Endodermal cell (in vitro differentiated cells): ENCODE measurements at places on chromosomes 6 and 20. TPM values are rescaled to one million over a fixed set of nuclear protein-coding genes. Genes with fewer than 3 reads are reported as not detected.
A peak's percentile ranks its signal among the peaks of the same experiment; 100 is the strongest.

- DNase-seq, result peak; percentile 88
Observed at GRCh38 chr20:25750765-25751696, 54.4 kb upstream of the ZNF337 start.

- DNase-seq, result peak; percentile 91
Observed at GRCh38 chr6:42136508-42137193, 5.8 kb downstream of the C6orf132 start.

GRCh38 chr20:19815553-19815991 is 57.5 kb downstream of the RIN2 start:
- no peak for DNase-seq

DNA sequence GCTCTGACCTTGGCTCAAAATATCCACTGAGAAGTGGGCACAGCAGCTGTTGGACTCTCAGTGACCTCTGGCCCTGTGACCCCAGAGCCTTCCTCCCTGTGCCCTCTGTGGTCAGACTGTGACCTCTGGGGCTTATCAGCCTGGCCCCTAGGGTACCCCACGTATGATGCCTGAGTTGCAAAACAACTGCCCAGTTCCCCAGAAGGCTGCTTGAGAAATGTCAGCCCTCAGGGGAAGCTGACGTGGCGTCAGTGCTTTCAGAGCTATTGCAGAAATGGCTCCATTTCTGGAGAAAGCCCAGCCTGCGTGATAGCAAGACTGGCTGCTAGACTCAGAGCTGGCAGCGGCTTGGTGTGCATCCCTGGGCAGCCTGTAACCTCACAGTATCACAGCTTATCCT is 31.5 kb upstream of the TGM2 start:
- peak; percentile 27 for DNase-seq

DNA sequence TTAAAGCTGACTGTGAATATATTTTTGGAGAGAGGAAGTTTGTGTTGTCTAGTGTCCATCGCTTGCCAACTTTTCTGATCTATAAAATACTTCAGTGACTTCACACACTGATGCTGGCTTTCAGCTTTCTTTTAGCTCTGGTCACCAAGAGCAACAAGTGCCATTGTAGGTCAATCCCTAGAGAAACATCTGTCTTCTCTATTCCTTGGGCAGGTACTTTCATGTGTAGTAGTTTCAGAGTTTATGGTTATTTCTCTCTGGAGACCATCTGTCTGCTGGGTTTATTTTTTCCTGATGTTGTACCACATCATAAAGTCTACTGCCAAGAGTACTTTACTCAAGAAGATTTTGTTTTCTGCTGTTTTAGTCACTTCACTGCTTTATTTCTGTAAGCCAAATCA is 249.9 kb downstream of the KHDC1L start:
- DNase-seq, result no peak

- DNase-seq, result no peak
Observed at GRCh38 chr6:143578054-143578453, 66.5 kb upstream of the FUCA2 start.

- no peak for DNase-seq
Observed at GRCh38 chr6:52537001-52537753, 39.7 kb downstream of the TRAM2 start.

DNA sequence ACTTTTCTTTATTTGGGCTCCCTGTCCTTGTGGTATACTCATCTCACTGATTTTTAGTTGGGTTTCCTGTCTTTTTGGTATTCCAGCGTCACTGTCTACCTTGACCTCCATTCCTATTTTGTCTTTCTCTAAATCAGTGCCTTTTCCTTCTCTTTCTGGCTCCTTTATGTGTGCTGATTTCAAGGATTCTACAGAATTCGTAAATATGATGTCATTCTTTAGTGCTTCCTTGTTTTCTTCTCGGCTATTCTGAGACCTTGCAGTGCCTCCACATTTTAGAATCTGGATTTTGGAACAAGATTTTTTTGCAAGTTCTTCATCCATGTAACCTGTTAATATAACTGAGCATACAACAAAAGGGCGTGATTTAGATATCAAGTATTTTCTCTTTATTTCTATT is 69.8 kb upstream of the NOTCH4 start:
- no peak for DNase-seq

DNA sequence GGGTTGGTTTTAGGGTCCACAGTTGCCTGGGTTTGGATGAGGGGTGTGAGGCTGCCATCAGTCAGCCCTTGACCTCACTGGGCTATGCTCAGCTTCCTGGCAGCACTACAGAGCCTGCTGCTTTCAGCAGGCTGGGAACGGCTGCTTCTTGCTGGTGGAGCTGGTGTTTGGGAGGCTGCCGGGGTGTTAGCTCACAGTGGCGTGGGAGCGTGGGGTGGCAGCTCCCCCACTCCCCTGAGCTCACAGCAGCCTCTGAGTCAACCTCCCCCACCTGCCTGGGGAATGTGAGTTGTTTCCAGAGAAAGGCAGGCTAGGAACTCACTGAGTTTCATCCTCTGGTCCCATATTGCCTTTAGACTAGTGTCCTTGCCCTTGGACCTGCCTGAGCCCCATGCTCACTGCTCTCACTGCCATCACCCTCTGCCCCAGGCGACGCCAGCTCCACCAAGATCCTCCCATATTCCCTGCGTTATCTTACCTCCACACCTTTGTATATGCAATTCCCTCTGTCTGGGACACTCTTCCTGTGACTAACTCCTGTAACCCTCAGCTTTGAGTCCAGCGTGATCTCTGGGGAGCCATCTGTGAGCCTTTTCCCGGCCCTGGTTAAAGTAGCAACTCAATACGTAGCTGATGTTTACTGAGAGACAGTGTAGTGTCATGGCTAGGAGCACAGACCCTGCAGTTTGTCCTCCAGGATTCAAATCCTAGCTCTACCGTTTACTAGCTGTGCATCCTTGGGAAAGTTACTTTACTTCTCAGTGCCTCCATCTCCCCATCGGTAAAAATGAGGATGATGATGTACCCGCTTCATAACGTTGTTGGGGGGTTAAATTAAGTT is 34.8 kb downstream of the PPP1R16B start:
- DNase-seq, result no peak

DNA sequence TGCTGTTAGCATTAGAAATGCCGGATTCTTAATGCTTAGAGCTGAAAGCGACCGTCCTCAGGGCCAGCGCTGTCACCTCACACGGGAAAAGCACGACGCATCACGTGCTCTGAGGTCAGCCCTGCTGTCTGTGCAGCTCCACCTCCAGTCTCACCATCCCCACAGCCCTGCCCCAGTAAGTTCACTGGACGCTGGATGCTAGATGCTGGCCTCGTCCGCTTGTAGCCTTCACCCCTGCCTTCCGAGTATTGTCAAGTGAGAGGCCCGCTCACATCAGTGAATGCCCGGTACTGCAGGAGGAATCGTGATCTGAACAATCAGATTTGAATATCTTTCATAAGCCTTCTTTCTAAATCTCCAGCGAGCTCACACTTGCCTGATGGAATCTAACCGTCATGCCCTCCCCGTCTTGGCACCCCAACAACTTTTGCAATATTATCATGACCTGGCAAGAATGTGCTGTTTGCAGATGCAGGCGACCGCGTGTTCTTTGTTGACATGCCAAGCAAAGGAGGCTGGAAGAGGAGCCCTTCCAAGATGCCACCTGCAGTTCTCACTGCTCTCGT is 64.9 kb downstream of the DLL1 start:
- DNase-seq, result no peak

DNA sequence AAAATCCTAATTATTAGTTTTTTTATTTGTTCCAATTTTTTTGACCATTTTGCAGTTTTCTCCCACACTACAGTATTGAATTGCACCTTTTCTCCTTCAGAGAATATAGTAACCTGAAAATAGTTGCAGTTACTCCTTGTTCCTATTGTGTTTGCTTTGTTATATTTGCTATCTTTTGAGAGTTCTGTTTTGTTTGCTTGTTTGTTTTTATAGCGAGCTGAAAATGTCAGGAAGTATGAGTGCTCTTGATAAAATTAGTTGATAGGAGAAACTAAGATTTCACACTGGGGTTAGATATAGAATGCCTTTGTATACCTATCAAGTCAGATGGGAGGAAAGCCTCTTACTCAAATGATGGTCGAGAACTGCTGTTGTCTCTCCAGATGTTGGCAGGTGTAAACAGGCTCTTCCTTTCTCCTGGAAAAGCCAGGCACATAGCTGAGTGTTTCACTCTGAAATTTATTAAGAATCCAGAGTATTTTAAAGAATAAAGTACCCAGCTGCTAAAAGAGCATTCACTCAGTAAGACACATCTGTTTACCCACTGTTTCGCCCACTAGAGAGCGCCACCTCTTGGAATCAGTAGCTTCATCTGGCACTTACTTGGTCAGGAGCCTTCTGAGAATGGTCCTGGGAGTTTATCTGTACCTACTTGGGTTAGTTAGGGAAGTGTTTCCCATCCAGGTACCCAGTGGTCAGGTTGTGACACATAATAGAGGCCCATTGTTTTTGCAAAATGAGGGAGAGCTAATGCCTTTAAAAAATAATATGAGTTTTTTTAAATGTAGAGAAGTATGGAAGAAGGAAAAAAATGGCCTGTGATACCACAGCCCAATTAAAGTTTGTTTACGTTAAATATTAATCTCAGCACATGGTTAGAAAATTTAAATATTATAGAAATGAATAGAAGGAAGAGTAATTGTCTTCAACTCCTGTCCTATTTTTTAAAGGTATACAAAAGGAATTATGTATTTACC is 11.2 kb downstream of the NT5DC1 start:
- peak; percentile 89 for DNase-seq

- peak; percentile 77 for DNase-seq
Observed at GRCh38 chr6:43052842-43053544, 658 bp downstream of the CUL7 start.

GRCh38 chr6:157203764-157204163 is 119.6 kb downstream of the TMEM242 start:
- no peak for DNase-seq

DNA sequence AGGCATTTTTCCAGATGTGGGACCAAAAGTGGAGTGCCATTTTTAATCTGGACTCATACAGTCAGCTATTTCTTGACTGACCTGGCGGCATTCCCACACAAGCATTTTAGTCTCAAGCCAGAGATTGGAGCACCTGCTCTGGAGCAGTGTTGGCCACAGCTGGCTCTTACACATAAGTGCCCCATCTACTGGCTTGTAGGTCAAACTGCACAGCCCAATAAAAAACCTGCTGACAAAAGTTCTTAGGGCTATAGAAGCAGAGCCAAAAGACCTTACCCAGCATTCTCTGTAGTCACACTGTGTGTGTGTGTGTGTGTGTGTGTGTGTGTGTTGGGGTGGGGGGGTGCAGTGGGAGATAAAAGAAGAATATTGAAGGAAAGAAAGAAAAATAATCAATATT is 38.6 kb upstream of the SENP6 start:
- DNase-seq, result peak; percentile 77

GRCh38 chr6:33050014-33050810 is 23.2 kb downstream of the HLA-DPA1 start:
- no peak for DNase-seq

DNA sequence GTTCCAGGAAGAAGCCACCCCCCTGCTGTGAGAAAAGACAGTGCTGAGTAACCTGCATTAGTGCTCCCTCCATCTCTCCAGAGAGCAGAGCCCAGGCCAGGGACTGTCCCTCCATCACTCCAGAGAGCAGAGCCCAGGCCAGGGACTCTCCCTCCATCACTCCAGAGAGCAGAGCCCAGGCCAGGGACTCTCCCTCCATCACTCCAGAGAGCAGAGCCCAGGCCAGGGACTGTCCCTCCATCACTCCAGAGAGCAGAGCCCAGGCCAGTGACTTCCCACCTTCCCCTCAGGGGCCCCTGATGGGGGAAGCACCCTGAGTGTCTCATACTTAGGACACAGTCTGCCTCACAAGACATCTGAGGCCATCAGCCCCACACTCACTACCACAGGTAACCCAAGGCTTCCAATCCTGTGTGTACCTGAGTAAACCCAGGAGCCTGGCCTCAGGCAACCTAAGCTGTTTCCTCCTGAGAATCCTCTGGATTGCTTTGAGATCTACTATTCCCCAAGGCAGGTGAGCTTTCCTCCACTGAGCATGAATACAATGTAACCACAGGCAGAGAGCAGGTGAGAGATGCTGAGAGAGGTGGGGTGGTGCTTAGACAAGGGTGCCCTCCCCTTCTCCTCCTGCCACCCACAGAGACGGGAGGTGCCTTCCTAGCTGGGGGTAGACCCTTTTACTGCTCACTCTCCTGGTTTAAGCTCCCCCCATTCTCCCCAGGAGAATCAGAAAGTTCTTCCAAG is 4.9 kb downstream of the TBXT start:
- DNase-seq, result no peak

GRCh38 chr6:36333171-36333895 is 3.4 kb downstream of the BNIP5 start:
- DNase-seq, result peak; percentile 13

- no peak for DNase-seq
Observed at GRCh38 chr6:148736774-148737412, 9.9 kb upstream of the UST start.

- no peak for DNase-seq
Observed at GRCh38 chr6:43335469-43335868, 26.8 kb upstream of the CRIP3 start.

DNA sequence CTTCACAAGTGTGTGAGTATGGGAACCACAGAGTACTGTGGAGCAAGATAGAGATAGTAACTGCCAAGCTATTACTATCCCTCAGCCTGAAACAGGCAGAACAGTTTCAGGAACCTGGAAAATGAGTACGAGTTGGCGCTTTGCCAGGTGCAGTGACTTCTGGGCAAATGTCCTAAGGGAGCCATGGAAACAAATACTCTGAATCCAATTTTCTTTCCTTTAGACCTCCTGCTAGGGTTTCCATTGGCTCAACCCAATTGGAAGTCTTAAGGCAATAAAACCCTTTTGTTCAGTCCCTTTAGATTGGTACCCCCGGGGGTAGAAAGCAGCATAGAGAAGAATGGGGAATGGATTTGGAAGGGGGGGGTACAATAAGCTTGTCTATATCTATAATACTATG is 205.0 kb upstream of the EPHA7 start:
- DNase-seq, result no peak

DNA sequence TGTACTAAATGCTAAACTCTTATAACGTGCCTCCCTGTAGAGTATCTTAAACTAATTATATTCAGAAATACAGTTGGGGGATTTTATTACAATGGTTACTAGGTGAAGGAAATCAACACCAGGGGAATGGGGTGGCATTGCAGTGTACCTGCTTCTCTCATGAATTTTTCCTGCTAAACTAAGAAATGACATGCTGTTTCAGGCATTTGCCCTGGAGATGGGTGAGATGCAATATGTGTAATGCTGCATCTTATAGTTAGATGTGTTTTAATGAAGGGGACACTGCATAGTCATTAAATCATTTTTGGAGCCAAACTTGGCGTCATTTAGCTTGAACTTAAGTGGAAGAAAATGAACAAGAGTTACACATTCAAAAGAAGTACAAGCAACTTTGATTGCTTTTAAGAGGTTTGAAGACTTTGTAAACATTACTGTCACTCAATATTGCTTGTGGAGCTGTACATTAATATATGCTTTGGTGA is 4.3 kb downstream of the EYA4 start:
- DNase-seq, result no peak

- no peak for DNase-seq
Observed at GRCh38 chr20:48395816-48396546, 431.8 kb downstream of the PREX1 start.

HEY2 gene
- 4.3 and 5.2 TPM in 2 replicates for total RNA-seq

SNAP91 gene
- total RNA-seq, result 0.58 to 2.0 TPM (median 1.2 TPM) in 3 replicates

FAM162B gene
- total RNA-seq, result 1.1 to 2.3 TPM (median 1.8 TPM) in 3 replicates
